Ureter (tissue), 1 donor: ENCODE measurements at places on chromosomes 1 and 21.

DNA sequence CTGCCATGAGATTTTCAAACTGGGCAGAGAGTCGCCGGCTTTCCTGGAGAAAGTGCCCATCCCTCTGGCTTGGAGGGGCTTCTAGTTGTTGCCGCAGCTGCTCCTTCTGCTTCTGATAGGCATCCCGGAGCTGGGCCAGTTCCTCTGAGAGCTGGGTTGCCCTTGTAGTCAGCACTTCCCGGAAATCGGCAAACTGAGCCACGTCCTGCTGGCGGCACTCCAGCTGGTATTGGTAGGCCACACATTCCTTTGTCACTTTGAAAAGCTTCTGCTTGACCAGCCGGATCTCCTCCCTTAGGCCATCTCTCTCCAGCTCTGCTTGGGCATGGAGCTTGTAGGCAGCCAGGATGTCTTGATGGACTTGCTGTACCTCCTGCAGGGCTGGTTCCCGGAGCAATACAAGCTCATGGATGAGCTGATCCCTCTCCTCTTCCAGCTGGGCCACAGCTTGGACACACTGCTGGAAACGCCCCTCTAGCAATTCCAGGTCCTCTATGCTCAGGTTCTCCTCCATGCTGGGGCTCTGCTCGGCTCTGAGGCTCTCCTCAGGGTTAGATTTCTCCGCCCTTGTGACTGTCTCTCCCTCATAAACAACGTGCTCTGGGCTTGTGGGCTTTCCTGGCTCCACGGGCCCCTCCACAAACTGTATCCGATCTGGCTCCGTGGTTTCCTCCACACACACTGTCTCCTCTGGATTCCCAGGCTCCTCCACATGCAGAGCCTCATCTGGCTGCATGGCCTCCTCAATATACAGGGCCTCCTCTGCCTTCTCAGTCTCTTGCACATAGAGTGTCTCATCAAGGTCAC, 7.3 kb downstream of the SYNC start:
- DNase-seq = peak; percentile 74

DNA sequence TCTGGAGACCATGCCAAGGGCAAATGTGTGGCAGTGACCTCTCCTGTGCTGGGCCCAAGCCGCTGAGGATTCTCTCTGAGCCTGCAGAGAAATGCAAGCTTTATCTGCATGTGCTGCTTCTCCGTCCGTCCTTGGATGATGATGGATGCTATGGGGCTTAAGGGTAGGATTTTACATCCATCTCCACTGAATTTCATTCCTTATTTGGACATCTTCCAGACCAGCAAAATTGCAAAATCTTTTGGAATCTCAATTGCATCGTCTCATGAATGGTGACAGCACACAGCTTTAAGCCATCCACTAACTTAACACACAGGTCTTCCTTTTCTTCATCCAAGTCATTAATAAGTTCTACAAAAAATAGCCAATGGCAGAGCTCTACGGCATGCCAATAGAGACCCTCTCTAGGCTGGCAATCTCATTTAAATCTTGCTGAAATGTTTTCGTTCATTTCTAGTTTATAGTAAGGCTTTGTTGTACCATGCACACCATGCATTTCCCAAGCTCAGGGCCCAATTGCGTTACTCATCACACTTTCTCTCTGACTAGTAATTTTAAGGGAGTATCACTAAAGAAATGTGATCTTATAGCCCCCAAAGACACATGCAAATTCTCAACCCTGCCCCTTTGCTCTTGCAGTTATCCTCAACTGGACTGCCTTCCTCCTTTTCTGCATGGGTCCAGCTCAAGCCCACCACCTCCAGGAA, 11.1 kb downstream of the BATF3 start:
- no peak for DNase-seq

- DNase-seq = no peak
These were observed 46.6 kb downstream of the DUSP10 start for GRCh38 chr1:221695301-221695700.

GRCh38 chr1:1125945-1126344, 10.1 kb upstream of the C1orf159 start:
- no peak for DNase-seq

GRCh38 chr1:244585867-244586266, 67.1 kb upstream of the DESI2 start:
- DNase-seq = no peak

- DNase-seq = no peak
These were observed 7.0 kb upstream of the USP25 start for GRCh38 chr21:15722591-15723324.

DNA sequence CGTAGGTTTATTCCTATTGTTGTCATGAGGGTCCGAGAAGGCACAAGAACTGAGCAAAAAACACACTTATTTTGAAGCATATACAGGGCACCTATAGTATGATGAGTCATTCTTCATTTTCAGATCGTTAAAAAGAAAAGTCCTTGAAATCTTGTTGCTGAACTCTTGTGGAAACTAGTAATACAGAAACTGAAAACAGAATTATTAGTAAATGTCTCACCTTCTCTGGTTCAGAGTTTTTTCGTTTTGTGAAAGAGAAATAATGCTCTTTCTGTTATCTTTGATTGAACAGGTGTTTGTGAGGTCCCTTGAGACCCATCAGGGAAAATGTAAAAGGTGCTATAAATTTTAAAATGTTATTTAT, 102.0 kb upstream of the COA6 start:
- no peak for DNase-seq

GRCh38 chr1:116661633-116662032, 5.9 kb downstream of the IGSF3 start:
- no peak for DNase-seq

DNA sequence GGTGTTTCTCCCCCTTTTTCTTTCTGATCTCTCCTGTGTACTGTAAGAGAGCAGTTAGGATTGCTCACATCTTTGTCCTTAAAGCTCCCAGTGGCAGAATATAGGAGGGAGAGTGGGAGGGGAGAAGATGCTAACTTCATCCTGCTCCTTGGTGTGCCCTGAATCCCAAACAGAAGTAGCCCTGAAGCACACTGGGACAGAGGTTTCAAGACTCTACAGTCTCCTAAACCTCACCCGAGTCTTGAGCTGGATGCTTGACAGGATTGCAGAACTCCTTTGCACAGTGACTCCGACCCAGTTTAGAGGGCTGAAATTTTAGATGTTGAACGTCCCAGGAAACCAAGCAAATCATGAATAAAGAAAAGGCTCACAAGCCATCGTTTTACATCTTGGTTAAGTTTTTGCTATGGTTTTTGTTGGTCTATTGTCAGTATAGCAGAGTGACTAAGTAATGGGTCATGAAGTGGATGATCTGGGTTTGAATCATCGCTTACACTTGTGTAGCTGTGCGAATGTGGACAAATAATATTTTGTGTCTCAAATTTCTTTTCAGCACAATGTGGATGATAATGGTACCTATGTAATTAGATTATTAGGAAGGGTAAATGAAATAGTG, 37.5 kb downstream of the XCL2 start:
- DNase-seq = no peak

DNA sequence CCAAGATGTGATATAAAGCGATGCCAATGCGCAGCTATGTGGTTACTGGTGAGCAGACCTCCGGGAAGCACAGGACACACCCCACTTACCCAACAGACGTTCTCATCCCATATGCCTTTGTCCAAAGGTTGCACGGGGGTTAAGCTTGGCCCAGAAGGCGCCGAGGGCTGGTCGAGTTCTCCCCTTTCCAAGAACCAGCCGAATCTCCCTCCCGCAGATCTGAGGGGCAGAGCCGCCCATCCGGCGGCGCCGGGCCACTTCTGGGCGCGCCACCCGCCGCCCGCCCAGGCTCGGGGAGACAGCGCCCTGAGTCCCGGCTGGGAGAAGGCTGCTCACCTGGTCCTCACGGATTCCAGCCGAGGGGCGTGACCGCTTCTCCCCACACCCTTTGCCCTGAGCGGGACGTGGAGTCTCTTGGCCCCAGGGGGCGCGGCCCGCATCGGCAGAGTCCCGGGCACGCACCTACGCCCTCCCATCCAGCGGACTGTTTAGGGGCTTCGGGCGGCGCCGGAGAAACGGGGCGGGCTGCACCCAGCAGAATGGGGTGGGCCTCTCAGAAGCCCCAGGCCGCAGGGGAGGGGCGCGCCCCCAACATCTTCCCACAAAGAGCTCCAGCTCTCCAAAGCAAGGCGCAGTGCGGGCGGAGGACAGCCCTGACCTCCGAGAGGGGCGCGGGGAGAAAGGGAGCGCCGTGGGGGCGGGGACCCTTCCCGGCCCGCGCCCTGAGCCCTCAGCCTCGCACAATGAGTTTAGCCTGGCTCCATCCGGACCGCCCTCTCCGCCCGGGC, 615 bp downstream of the GPR161 start:
- DNase-seq = no peak

DNA sequence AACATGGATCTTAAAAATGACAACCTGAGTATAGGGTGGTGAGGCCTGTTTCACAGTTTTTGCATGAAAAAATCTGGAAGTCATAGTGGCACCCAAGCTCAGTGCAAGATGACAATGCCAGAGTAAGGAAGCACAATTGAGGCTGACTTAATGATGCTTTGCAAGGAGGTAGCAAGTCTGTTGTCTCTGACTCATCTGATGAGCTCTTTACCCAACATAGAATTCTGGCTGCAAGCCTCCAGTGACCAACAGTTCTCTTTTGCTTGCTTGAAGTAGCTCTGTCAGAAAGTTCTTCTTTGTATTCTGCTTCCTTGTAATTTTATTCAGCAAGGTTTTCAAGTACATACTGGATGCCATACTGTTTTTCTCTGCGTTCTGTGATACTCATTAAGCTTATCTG, 117.1 kb downstream of the FOXD2 start:
- no peak for DNase-seq

GRCh38 chr1:20867847-20868246, 80.7 kb upstream of the HP1BP3 start:
- DNase-seq = no peak

DNA sequence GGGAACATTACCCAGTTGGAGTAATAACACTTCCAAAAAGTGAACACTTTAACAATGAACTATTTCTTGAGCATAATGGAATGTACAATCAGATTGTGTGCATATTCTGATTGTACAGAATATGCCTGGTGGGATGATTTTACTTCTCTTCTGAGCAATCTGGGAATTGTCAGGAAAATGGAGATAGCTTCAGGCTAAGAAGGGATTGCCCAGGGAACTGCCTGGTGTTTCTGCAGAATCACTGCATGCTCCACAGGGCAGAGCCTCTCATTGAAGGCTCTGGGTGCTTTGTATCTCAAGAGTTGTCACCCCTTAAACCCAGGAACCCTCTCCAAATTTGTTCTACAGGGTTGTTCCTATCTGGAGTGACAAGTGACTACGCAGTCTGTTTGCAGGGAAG, 51.2 kb downstream of the UTP25 start:
- no peak for DNase-seq

GRCh38 chr1:183780757-183781156, 24.2 kb upstream of the RGL1 start:
- no peak for DNase-seq

GRCh38 chr1:119544165-119544762, 37.3 kb downstream of the HSD3B1 start:
- DNase-seq = no peak

DNA sequence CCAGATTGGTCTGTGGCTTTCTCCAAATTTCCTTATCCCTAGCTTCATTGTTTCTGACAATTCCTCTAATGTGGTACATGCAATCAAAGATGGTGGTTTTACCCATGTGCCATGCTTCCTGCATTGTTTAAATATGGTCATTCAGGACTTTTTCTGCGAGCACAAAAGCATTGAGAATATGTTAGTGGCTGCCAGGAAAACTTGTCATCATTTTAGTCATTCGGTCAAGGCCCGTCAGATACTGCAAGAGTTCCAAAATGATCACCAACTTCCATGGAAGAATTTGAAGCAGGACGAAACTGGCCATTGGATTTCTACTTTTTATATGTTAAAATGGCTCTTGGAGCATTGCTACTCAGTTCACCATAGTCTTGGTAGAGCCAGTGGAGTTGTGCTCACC, 3.7 kb downstream of the ZBED6 start:
- no peak for DNase-seq

- DNase-seq = no peak
These were observed 41.4 kb downstream of the ZMYM1 start for GRCh38 chr1:35120458-35121133.

DNA sequence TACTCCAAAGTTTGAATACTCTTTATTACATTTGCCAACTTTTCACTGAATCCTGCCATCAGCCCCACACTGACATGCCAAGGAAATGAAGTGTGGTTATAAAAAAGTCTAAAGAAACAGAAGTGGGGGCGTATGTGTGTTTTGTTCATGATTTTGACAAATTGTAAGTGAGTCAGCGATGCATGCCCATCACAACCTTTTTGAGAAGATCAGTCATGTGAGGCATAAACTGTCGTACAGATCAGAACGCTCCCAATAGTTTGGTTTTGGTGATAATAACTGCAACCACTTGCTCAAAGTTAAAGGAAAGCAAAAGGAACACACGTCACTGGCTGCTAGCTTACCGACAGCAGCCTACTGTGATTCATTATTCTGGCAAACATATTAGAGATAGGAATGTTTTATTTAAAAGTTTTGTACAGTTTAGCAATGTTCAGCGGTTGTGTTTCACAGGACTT, 95.6 kb downstream of the RGS2 start:
- no peak for DNase-seq

- DNase-seq = peak; percentile 79
These were observed 78.6 kb downstream of the MAN1C1 start for GRCh38 chr1:25695090-25695770.

DNA sequence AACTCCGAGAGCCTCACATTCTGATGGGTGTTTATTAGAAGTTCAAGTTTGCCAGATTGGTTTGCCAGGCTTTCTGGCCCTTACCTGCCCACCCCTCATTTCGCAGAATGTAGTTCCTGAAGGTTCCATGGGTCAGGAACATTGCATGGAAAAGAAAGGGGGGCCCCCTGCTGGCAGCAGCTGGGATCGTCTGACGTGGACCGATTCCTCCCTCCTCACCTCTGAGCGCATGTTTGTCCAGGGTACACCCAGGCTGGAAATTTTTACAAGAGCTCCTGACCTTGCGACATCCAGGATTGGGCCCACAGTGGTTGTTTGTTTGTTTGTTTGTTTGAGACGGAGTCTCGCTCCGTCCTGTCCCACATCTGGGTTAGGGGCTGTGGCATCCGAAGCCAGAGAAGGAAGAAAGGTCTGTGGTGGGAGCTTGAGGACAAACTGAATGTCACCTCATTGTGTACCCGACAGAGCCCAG, 126.0 kb upstream of the TMEM51 start:
- DNase-seq = peak; percentile 64

- DNase-seq = no peak
These were observed 79.7 kb downstream of the TBX19 start for GRCh38 chr1:168360151-168361021.

DNA sequence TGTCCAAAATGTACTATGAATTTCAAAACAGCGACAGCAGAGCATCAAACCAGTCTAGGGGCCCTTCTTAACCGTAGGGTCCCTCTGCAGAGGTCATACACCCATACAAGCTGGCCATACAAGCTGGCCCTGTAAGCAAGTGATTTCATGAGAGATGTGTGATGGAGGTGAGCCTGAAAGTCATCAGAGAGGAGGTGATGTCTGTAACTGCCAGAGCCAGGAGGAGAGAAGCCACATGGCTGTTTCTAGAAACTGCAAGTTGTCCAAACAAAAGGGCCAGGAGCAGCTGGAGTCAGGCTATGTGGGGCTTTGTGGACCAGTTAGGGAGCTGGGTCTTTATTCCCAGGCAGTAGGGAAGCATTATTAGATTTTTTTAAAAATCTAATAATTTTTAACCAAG, 14.8 kb upstream of the SERINC2 start:
- DNase-seq = no peak

GRCh38 chr1:70083519-70083918, 121.9 kb downstream of the LRRC40 start:
- DNase-seq = no peak
